Smooth muscle cell of the coronary artery (primary cell): ENCODE measurements at places on chromosomes 7 and 10. TPM values are rescaled to one million over a fixed set of nuclear protein-coding genes. Genes with fewer than 3 reads are reported as not detected.

STAM gene
- total RNA-seq, result 14.2 and 17.1 TPM in 2 replicates

CC2D2B gene
- total RNA-seq, result under 0.01 TPM in 1 of 2 replicates, not detected in the other

GLI3 gene
- total RNA-seq, result 2.2 and 3.2 TPM in 2 replicates

OPN4 gene
- total RNA-seq, result not detected in 2 replicates

TRPV5 gene
- total RNA-seq, result not detected in 2 replicates

TUBAL3 gene
- not detected in 2 replicates for total RNA-seq

PRKG1 gene
- total RNA-seq, result 24.8 and 76.2 TPM in 2 replicates

ANAPC16 gene
- 35.8 and 39.1 TPM in 2 replicates for total RNA-seq

TLX1 gene
- total RNA-seq, result not detected in 2 replicates

SLC29A4 gene
- total RNA-seq, result 2.5 and 4.3 TPM in 2 replicates

TAS2R41 gene
- total RNA-seq, result not detected in 2 replicates
